ENCODE measurements at places on chromosomes 16 and 17. TPM values are rescaled to one million over a fixed set of nuclear protein-coding genes. Genes with fewer than 3 reads are reported as not detected.

DNA sequence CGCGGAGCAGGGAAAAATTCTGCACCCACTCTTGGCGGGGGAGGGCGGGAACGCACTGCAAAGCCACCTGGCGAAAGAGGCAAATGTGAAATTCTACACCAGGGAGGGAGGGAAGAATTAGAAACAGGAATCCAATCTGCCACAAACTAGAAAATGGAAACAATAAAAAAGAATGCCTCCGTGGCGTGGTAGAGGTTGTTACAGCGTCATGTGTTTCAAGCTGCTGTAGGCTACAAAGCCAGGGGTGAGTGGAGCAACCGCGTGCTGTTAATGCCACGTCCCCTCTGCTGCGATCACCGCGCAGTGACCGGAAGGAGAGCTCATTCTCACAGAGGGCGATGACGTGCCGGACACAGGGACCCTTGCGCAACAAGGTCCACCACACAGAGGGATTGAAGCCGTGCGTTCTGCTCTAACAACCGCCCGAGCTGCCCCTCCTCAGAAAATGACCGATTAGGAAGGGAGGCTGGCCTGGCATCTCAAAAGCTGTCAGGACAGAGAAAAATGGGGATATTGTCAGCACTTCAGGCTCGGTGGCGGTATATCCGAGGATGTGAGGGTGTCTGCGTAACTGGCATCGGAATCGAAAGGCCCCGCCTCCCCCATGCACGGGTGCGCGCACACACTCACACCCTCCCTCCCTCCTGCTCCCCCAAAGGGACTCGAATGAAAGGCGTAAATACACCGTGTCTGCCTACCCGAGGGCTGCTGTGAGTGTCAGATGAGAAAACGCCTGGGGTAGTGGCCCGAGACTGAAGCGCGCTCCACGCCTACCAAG lies 70.8 kb upstream of the TNRC6C start:
- H3K36me3 ChIP-seq = no peaks in the 10 kb centered on the region
- DNase-seq = peak; percentile 94
- H3K4me1 ChIP-seq = no peaks in the 10 kb centered on the region
- no peaks in the 10 kb centered on the region for H3K27me3 ChIP-seq
- peak overlapping the region; percentile 64 for H3K27ac ChIP-seq

- H3K36me3 ChIP-seq = no peaks in the 10 kb centered on the region
- no peaks in the 10 kb centered on the region for H3K4me1 ChIP-seq
- no peak overlapping the region for H3K4me3 ChIP-seq
- no peak overlapping the region for H3K27ac ChIP-seq
These were observed 16.1 kb upstream of the KIF19 start for GRCh38 chr17:74309902-74310301.

GRCh38 chr17:78032166-78032565 lies 73.7 kb downstream of the TNRC6C start:
- no peaks in the 10 kb centered on the region for H3K27me3 ChIP-seq
- no peaks in the 10 kb centered on the region for H3K36me3 ChIP-seq
- no peak for DNase-seq
- H3K4me3 ChIP-seq = no peak overlapping the region

DNA sequence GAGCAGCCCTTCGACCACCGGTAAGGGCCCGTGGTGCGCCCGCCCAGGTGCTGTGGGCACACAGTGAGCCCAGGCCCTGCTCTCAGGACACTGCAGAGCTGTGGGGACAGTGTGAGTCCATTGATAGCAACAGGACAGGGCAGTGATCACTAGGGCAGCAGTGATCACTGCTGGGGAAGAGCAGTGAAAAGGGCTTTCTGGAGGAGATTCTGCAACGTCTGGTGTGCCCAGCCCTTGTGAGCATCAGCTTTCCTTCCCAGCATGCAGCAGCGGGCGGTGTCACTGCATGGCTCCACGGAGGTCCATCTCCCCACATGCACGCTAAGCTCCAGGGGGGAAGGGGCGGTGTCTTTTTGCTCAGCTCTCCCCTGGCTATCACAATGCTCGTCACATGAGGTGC lies 32.1 kb downstream of the MAP1LC3B start:
- H3K4me3 ChIP-seq = no peak overlapping the region
- H3K36me3 ChIP-seq = peaks cover 2% of the 10 kb centered on the region
- H3K27me3 ChIP-seq = no peaks in the 10 kb centered on the region
- no peak overlapping the region for H3K27ac ChIP-seq
- DNase-seq = no peak

DNA sequence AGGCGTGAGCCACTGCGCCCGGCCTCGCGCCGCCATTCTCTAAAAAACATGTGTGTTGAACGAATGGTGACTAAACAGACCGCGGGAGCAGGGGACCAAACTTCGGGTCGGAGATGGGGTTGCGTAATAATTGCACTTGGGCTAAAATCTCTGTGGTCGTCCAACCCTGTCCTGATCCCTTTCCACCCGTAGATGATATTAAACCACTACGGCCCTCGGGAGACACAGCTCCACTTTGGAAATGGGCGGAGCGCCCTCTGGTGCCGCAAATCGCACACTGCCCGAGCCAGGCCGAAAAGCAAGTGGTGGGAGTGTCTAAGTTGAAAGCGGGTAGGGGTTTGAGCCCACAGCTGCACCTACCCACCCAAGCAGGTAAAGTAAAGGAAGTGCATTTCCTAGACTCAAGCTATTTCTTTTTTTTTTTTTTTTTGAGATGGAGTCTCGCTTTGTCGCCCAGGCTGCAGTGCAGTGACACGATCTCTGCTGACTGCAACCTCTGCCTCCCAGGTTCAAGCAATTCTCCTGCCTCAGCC lies 17.0 kb downstream of the CAVIN1 start:
- peaks cover 2% of the 10 kb centered on the region for H3K36me3 ChIP-seq
- no peaks in the 10 kb centered on the region for H3K27me3 ChIP-seq
- no peak overlapping the region for H3K27ac ChIP-seq

- H3K27me3 ChIP-seq = no peaks in the 10 kb centered on the region
- no peaks in the 10 kb centered on the region for H3K4me1 ChIP-seq
- no peak for DNase-seq
- H3K36me3 ChIP-seq = no peaks in the 10 kb centered on the region
- H3K27ac ChIP-seq = no peak overlapping the region
These were observed 124.1 kb downstream of the PRKCA start for GRCh38 chr17:66426397-66427033.

GRCh38 chr16:2784358-2785100 lies 2.8 kb downstream of the PRSS33 start:
- no peaks in the 10 kb centered on the region for H3K36me3 ChIP-seq
- no peaks in the 10 kb centered on the region for H3K27me3 ChIP-seq
- no peak overlapping the region for H3K27ac ChIP-seq
- DNase-seq = no peak
- H3K4me3 ChIP-seq = no peak overlapping the region

GRCh38 chr16:31465788-31466370 lies 6.1 kb upstream of the TGFB1I1 start:
- DNase-seq = peak; percentile 40
- peaks cover 2% of the 10 kb centered on the region for H3K36me3 ChIP-seq
- H3K4me3 ChIP-seq = no peak overlapping the region
- H3K27me3 ChIP-seq = no peaks in the 10 kb centered on the region

DNA sequence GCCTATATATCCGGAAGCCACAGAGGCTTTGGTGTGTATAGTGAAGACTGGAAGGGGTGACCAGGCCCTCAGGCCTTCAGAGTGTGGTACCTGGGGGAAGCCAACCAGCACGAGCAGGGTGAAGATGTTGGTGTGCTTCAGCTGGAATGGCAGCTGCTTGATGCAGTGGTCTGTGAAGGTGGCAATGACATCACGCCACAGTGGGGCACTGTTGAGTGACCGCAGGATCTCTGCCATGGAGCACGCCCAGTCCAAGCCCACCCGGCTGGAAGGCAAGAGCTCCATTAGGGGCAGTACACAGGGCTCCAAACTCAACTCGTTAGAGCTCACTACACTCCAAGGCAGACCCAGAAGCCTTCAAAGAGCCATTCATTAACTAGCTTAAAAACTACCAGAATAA lies 68.5 kb upstream of the ATP2A3 start:
- H3K4me1 ChIP-seq = no peaks in the 10 kb centered on the region
- H3K4me3 ChIP-seq = no peak overlapping the region
- H3K27me3 ChIP-seq = no peaks in the 10 kb centered on the region

GRCh38 chr17:32491371-32492263 lies 4.8 kb downstream of the CDK5R1 start:
- H3K36me3 ChIP-seq = no peaks in the 10 kb centered on the region
- H3K27ac ChIP-seq = no peak overlapping the region
- no peaks in the 10 kb centered on the region for H3K27me3 ChIP-seq
- no peak overlapping the region for H3K4me3 ChIP-seq
- H3K4me1 ChIP-seq = peaks cover 5% of the 10 kb centered on the region
- no peak for DNase-seq

DNA sequence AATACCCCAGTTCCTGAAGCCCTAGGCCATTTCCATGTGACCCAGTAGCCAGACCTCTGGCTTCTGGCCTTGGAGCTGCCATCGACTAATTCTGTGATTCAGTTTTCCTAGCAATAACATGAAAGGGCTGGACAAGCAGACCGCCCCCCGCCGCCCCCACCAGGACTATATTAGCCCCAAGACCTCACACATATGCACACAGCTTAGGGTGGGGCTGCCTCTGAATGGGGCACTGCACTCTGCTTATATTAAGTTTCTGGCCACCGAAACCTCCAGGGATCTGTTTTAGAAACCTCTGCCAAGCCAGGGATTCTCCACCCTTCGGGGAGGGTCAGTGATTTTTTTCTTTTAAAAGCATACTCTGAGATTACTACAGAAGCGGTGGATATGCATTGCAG lies 2.3 kb downstream of the RAB11FIP4 start:
- H3K27ac ChIP-seq = no peak overlapping the region
- H3K4me1 ChIP-seq = no peaks in the 10 kb centered on the region
- H3K36me3 ChIP-seq = no peaks in the 10 kb centered on the region
- H3K27me3 ChIP-seq = no peaks in the 10 kb centered on the region
- DNase-seq = peak; percentile 72

- no peaks in the 10 kb centered on the region for H3K36me3 ChIP-seq
- H3K27me3 ChIP-seq = no peaks in the 10 kb centered on the region
- no peak for DNase-seq
These were observed 16.7 kb downstream of the RPRML start for GRCh38 chr17:46962374-46962790.

GRCh38 chr16:70417661-70418060 lies 21.2 kb downstream of the ST3GAL2 start:
- no peaks in the 10 kb centered on the region for H3K27me3 ChIP-seq
- no peak overlapping the region for H3K4me3 ChIP-seq
- no peak for DNase-seq
- H3K27ac ChIP-seq = no peak overlapping the region

DNA sequence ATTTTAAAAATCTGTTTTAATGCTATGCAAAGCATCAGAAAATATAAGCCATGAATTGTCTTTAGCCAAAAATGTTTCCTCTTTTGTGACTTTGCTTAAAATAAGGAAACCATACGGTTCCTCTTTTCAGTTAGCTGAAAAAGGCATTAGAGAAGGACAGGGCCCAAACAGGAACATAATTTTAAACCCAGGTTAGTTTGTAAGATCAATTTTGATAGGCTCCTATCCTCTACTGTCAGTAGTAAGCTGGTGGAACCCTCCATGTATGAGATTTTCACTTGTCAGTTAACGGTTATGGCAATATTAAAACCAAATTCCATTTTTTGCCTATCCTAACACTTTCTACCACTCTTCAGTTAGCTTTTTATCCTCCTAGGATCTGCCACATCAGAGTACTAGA lies 4.3 kb downstream of the EVI2B start:
- no peaks in the 10 kb centered on the region for H3K36me3 ChIP-seq
- no peaks in the 10 kb centered on the region for H3K4me1 ChIP-seq
- no peak overlapping the region for H3K4me3 ChIP-seq
- no peak overlapping the region for H3K27ac ChIP-seq

DNA sequence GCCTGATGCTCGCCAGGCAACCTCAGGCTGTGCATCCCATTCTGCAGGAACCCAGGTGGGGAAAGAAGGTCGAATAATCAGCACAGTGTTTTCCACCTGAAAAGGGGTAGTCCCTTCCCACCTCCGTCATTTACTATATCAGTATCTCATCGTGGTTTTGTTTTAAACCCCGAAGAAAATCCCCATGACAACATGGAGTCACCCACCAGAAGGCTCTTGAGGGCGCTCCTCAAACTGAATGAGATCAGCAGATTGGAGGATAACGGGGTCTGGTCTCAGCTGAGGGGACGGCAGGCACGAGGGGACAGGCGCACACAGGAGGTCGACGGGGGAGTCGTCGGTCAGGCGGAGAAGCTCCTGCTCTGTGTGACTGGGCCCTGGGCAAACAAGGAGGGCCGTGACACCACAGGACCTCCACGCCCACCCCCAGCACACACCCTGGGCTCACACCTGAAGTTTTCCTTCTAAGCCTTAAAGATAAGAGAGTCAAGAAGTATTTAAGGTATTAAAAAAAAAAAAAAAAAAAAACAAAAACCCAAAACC lies 44.2 kb downstream of the MARF1 start:
- DNase-seq = no peak
- H3K27me3 ChIP-seq = no peaks in the 10 kb centered on the region
- no peaks in the 10 kb centered on the region for H3K4me1 ChIP-seq
- H3K4me3 ChIP-seq = no peak overlapping the region
- H3K27ac ChIP-seq = no peak overlapping the region

- no peaks in the 10 kb centered on the region for H3K27me3 ChIP-seq
- no peak for DNase-seq
- no peak overlapping the region for H3K27ac ChIP-seq
- H3K36me3 ChIP-seq = no peaks in the 10 kb centered on the region
These were observed 4.8 kb upstream of the PIRT start for GRCh38 chr17:10842658-10843057.

- H3K36me3 ChIP-seq = peaks cover 11% of the 10 kb centered on the region
- no peak overlapping the region for H3K27ac ChIP-seq
- DNase-seq = no peak
These were observed 819 bp downstream of the SUPT4H1 start for GRCh38 chr17:58351182-58351581.

DNA sequence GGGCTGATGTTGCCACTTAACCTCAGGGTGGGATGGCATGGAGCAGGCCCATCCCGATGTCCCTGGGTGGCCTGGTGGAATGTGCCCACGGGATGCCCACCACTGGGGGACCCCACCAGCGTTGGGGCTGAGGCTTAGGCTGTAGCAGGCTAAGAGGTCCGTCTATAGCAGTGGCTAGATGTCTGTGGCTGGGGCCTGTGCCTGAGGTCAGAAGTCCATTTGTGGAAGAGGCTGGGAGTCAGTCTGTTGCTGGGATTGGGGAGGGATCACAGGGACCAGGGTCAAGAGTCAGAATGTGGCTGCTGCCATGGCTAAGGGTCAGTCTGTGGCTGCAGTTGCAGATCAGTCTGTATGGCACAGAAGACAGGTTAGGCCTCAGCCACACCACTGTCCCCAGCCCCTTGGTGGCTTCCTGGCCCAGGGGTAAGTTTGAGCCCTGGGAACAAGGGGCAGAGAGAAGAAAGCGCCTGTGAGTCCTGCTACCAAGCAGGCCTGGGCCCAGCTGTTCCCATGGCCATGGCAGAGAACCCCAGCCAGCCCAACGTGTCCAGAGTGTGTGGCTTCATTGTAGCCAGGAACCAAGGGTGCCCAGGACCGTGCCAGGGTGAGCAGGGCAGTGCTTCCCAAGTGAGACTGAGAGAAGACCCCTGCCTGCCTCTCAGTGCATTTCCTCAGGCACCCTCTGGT lies 35.7 kb downstream of the RAI1 start:
- H3K36me3 ChIP-seq = no peaks in the 10 kb centered on the region
- DNase-seq = no peak
- H3K4me1 ChIP-seq = no peaks in the 10 kb centered on the region
- no peak overlapping the region for H3K4me3 ChIP-seq
- H3K27ac ChIP-seq = no peak overlapping the region

RASL10B gene
- total RNA-seq = 1.3 TPM

SLC5A11 gene
- total RNA-seq = not detected

TMEM88 gene
- 16.0 TPM for total RNA-seq

GINS2 gene
- total RNA-seq = 0.71 TPM

TOP2A gene
- 4.4 TPM for total RNA-seq

C1QTNF8 gene
- total RNA-seq = not detected

GFER gene
- total RNA-seq = 13.3 TPM

Measured in aorta (tissue), 5 donors.